ENCODE measurements at places on chromosomes 11 and 22. TPM values are rescaled to one million over a fixed set of nuclear protein-coding genes. Genes with fewer than 3 reads are reported as not detected.

The ADORA2A gene
- 4.0 TPM for total RNA-seq

The MAP6 gene
- total RNA-seq = 1.7 TPM

The RASSF7 gene
- 117 TPM for total RNA-seq

The PRR33 gene
- total RNA-seq = not detected

The MRPL17 gene
- 29.9 TPM for total RNA-seq

The UPK3A gene
- 0.34 TPM for total RNA-seq

The OR51B5 gene
- total RNA-seq = not detected

The PDE3B gene
- 23.9 TPM for total RNA-seq

DNA sequence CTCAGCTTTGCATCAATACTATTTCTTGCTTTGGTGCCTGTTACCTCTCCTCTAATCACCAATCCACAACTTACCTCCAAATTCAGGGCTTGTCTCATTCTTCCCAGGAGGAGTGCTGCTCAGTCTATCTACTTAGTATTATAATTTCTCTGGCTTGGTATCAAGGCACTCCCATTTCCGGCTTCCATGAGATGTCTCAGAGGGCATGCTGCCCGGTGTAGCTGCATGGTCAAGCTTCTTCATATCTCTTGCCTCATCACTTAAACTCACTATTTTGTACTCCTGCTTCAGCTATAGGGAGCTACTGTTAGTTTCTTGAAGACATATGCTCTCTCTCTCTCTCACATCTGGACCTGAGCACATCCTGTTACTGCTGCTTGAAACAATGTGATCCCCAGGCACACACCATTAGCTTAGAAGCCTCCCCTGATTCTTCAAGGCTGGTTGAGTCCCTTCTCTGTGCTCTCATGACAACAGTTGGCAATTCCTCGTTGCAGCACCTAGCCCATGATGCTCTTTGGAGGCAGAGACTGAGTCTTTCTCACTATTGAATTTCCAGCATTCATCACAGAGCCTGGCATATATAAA lies 182.8 kb upstream of the SYN3 start:
- no peak for DNase-seq

DNA sequence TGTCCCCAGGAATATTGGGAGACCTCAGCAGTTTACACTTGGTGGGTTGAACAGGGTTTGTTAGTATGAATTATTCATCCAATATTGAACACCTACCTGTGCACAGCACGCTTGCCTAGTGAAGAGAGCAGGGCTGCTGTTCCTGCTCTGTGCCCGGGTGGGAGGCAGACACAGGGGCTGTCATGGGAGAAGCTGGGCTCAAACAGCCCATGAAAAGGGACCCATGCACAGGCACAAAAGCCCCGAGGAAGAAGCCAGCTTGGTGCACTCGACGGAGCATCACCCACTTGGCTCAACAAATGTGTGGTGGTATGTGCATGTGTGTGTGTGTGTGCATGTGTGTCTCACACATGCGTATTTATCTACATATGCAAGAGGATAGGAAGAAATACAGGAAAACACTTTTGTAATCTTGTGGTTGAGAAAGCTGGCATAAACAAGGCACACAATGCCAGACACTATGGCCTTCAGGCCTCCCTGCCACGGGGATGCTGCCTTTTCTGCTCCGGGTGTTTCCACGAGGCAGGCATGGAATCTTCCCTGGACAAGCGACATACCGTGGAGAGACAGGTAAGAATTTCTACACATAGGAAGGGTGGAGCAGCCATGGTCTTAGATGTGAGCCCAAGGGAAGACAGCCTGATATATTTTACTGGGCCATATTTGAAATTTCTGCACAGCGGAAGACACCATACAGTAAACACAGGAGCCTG lies 5.0 kb upstream of the APOBEC3A start:
- DNase-seq = no peak

GRCh38 chr22:43228330-43228729 lies 41.4 kb upstream of the TTLL12 start:
- peak; percentile 48 for DNase-seq

GRCh38 chr22:46791201-46791731 lies 28.8 kb downstream of the TBC1D22A start:
- DNase-seq = no peak

DNA sequence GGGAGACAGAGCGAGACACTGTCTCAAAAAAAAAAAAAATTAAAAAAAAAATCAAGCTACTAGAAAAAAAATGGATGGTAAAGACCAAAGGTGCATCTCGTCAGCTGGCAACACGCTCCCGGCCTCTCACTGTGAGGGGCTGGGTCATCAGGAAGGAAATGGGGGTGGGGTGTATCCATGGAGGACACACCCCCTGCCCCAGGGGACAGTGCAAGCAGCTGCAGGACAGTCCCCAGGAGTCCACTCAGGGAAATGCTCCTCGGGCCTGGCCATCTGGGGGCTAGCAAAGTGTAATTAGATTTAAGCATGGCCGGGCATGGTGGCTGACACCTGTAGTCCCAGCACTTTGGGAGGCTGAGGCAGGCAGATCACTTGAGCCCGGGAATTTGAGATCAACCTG lies 23.1 kb downstream of the TTLL1 start:
- no peak for DNase-seq

DNA sequence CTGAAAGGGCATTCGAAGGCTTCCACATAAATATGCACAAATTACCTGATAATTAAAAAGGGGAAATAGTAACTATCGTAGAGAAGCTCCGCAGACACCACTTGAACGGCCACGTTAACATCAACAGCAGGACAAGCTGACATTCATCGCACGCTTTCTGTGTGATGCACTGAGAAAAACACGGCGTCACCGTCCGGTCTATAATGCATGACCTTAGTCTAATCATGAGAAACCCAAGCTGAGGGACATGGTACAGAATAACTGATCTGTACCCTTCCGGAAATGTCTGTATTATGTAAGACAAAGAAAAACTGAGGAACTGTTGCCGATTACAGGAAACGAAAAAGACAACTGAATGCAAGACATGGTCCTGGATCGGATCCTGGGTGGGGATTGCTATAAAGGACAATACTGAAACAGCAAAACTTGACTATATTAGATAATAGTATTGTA lies 678 bp upstream of the RANGAP1 start:
- DNase-seq = peak; percentile 63

- no peak for DNase-seq
Observed at GRCh38 chr22:18145676-18146388, 4.1 kb upstream of the USP18 start.

- no peak for DNase-seq
Observed at GRCh38 chr11:134041791-134042696, 26.8 kb upstream of the JAM3 start.

- DNase-seq = no peak
Observed at GRCh38 chr11:12770966-12771597, 96.9 kb downstream of the TEAD1 start.
